ENCODE measurements at places on chromosomes 16 and 17.
A peak's percentile ranks its signal among the peaks of the same experiment; 100 is the strongest.

- DNase-seq = no peak
Observed at GRCh38 chr17:72430611-72431432, 310.0 kb downstream of the SOX9 start.

DNA sequence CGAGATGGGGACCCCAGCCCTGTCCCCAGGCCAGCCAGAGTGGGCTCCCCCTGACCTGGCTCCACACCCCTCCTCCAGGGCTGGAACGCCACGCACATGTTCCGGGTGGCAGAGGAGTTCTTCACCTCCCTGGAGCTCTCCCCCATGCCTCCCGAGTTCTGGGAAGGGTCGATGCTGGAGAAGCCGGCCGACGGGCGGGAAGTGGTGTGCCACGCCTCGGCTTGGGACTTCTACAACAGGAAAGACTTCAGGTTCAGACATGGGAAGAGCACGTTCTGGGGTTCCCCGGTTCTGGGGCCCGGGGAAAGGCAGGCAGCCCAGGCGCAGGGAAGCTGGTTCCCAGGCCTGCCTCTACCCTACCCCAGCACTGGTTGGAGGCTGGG lies 4.6 kb downstream of the ACE start:
- no peak for DNase-seq

GRCh38 chr16:83513008-83513755 lies 294.6 kb upstream of the HSBP1 start:
- DNase-seq = no peak

GRCh38 chr16:1428511-1428910 lies 2.4 kb upstream of the PERCC1 start:
- no peak for DNase-seq

DNA sequence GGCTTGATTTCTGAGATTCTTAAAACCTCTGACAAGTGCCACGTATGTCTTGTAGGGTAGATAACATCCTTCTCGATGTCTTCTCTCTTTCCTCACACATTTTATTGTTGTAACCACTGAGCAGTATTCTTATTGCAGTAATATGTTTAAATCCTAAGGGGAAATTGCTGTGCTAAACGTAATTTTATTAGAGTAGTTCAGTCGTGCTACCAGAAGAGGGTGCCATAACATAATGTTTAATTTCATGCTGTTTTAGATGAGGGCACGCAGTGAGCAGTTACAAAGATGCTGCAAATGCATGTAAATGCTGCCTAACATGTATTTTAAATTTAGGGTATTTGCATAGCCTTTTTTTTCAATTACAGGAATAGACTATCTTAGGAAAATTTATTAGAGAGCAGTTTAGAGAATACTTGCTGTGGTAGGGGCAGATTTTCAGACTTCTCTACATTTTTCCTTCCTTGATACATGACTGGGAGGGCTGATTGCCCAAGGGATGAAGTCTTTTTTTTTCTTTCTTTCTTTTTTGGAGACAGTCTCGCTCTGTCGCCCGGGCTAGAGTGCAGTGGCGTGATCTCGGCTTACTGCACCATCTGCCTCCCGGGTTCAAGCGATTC lies 51.7 kb downstream of the GAN start:
- DNase-seq = peak; percentile 80

DNA sequence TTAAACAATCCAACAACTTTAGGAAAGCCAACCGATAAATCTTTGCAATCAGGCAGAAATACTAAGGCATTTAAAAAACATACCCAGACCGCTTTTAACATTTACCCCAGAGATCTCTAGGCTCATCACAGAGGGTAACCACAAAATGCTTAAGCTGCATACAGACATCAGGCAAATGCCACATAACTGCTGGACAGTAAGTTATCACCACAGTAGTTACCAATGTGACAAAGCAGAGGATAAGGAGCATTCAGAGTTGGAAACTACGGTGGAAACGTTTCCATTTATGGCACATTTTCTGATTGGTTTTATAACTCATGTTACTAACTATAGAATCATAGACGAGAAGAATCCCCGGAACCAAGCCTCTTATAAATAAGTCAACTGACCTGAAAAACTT lies 77.5 kb downstream of the KANSL1 start:
- no peak for DNase-seq

DNA sequence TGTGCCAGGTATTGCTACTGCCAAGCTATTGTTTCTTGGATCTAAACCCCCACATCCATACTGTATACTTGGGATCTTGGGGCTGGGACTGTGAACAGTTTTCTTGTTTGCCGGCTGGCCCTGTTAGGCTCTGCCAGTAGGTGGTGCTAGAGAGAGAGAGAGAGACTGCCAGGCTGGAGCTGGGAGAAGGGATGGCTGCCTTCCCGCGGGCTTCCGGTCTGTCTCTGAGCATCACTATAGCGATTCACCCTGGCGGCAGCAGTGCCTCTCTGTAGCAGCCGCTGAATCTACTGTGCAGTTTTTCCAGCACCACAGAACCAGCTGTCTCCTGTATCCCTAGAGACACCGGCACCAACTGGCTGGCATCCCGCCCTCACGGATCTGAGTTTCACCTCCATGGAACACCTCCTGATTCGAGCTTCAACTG lies 201.2 kb downstream of the UTP18 start:
- DNase-seq = peak; percentile 74

DNA sequence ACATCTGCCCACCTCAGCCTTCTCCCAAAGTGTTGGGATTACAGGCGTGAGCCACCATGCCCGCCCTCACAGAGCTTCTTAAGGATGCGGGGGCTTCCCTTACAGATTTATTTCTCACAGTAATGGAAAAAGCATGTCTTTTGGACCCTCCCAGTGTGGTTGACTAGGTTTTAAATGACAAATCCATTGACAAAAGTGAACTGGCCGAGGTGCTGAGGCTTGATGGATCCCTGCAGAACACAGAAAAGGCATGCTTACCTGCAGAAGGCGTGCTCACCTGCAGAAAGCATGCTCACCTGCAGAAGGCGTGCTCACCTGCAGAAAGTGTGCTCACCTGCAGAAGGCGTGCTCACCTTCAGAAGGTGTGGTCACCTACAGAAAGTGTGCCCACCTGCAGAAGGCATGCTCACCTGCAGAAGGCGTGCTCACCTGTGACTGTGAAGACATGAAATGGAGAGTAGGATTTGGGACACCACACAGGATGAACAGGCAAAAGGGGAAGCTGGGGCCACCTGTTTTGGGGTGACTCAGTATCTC lies 15.1 kb upstream of the BBS2 start:
- peak; percentile 34 for DNase-seq

GRCh38 chr16:74842413-74842812 lies 67.8 kb upstream of the FA2H start:
- no peak for DNase-seq

DNA sequence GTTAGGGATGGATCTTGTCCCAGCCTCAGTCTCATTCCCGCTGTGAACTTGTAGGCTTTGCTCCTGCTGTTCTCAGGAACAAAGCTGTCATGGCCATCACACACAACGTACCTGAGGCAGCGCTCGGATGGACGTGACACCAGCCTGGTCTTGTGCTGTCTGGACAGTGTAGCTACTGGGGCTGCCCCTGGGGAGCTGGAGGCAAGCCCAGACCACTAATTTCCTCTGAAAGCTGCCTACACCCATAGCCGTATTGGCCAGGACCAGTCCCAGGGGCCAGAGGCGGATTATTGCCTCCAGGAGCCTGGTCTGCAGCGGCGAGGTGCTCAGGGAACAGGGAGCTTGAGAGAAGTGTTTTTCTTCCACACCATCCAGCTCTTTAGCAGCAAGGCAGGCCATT lies 11.7 kb downstream of the ZNHIT3 start:
- no peak for DNase-seq

GRCh38 chr17:38550661-38551060 lies 55.1 kb downstream of the SRCIN1 start:
- peak; percentile 80 for DNase-seq

- DNase-seq = no peak
Observed at GRCh38 chr17:12965988-12966387, 51.8 kb downstream of the ELAC2 start.

GRCh38 chr17:15157051-15157450 lies 108.1 kb downstream of the PMP22 start:
- no peak for DNase-seq

DNA sequence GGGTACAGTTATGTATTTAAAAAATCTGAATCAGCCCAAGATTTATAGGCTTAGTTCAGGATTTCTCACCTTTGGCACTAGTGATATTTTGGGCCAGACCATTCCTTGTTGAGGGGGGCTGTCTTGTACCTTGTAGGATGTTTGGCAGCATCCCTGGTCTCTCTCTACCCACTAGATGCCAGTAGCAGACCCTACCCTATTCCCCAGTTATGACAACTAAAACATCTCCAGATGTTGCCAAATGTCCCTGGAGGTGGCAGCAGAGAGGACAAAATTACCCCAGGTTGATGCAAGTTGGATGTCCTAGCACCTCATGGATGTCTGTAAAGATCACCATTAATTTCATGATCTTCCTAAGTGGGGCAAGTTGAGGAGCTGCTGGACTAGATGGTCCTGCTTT lies 45.8 kb downstream of the SYT17 start:
- peak; percentile 17 for DNase-seq

DNA sequence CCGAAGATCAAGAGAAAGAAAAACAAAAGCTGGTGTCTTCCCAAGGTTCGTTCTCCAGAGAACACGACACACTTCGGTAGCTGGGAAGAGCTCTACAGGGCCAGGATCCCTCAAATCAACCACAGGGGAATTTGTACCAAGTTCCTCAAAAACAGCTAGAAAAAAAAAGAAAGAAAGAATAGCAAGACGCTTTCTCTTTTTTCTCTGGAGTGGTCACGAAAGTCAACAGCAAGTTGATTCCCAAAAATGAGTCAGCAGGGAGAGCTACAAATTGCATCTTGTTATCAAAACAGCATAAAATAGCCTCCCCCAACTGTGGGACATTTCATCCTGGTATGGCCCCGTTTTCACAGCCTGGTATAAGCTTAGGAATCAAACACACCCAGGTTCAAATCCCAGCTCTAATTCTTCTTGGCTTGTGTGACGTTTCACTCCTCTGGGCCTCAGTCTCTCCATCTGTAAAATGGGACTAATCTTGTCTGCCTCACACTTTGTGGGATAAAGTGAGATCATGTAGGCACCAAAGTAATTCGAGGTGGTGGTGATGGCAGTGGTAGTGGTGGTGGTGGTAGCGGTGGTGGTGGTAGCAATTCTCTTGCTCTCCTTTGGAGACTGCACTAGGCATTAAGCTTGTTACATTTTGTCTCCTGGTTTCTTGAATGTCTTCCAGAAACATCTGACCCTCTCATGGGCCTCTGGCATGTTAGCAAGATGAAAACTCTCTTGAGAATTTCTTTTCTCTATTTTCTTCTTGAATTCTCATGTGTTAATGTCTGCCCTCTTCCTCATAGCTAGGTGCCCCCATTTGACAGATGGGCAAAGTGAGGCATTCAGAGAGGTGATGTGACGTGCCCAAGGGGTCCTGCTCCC lies 988 bp upstream of the IL21R start:
- no peak for DNase-seq

DNA sequence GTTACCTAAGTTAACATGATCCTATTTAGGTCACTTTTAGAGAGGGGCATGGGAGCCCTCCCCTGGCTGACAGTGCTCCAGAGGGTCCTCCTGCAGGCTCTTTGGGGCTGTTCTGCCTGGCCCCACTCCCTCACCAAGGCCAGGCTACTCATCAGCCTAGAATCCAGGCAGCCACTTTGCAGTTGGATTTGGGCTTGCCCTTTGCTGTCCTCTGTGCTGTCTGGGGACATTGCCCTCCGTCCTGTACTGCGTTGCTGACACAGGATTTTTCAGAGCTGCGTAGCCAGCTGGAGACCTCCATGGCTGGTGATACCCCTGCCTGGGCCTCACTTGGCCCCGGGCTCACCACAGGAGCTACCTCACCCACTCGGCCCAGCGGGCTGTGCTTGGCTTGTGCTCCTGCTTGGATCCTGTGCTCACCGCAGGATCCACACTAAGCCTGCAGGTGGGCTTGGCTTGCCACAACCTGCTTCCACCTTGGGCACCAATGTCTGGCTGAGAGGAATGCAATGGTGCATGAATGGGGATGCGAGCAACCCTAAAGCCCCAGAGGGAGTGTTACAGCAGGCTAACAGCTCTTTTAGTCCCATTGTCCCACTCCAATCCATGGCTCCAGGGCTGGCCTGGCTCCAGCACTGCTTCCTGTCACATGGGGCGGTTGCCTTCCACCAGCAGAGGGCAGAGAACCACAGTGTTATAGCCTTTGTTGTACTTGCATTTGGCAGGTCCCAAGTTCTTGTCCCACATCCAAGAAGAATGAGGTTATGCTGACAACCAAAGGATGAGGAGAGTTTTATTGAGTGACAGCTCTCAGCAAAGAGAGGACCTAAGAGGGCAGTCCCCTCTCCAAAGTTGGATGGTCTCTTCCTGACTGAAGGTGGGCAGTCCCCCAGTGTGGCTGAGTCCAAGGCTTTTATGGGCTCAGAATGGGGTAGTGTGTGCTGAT lies 21.5 kb downstream of the CCL4 start:
- peak; percentile 58 for DNase-seq

- DNase-seq = no peak
Observed at GRCh38 chr17:76586741-76587487, 1.3 kb upstream of the ST6GALNAC2 start.

DNA sequence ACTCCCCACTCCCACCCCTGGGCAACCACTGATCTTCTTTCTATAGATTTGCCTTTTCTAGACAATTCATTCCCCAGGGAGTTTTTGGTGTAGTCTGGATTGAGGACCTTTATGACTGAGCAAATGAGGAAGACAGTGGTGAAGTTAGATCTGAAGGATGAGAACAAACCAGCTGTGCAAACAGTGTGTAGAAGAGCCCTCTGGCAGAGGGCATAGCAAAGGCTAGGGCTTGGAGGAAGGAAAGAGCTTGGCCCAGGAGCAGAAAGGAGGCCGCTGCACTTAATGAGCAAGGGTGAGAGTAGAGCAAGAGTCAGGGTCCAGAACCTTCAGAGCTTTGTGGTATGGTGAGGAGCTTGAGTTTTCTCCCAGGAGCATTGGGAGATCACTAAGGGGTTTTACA lies 352.7 kb downstream of the CA10 start:
- DNase-seq = no peak

GRCh38 chr16:18983565-18984434 lies at the start of gene TMC7:
Gene TMC7 (plus strand): TSS chr16:18983934. CDS start chr16:18984064, 130 bp downstream.
- DNase-seq = peak; percentile 93

DNA sequence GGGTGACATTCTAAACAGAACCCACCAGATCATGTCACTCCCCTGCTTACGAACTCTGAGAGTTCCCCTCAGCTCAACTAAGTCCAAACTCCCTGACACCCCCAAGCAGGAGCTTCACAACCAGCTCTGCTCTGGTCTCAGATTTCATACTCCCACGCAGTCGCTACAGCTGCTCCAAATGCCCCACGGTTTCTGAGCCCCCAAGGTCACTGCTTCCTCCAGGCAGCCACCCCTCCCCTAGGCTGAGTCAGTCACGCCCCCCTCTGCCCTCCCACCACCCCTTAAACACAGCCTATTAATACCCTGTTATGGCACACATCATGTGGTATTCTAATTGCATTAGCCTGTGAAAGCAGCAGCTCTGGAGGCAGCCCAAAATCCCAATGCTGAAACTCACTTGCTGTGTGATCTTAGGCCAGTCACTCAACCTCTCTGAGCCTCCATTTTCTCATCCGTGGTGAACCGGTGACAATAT lies 51.5 kb downstream of the GSG1L start:
- DNase-seq = no peak

- DNase-seq = peak; percentile 60
Observed at GRCh38 chr16:88936008-88936555, 40.9 kb downstream of the CBFA2T3 start.
